Fibroblast of skin of left quadriceps (primary cell): ENCODE measurements at places on chromosomes 5 and 9.

- no peak for DNase-seq
Observed at GRCh38 chr9:35856882-35857281, 13.3 kb downstream of the OR13J1 start.

- no peak for DNase-seq
Observed at GRCh38 chr9:136259517-136259813, 13.9 kb upstream of the QSOX2 start.

GRCh38 chr9:124365036-124365435, 50.2 kb downstream of the PSMB7 start:
- DNase-seq = no peak

DNA sequence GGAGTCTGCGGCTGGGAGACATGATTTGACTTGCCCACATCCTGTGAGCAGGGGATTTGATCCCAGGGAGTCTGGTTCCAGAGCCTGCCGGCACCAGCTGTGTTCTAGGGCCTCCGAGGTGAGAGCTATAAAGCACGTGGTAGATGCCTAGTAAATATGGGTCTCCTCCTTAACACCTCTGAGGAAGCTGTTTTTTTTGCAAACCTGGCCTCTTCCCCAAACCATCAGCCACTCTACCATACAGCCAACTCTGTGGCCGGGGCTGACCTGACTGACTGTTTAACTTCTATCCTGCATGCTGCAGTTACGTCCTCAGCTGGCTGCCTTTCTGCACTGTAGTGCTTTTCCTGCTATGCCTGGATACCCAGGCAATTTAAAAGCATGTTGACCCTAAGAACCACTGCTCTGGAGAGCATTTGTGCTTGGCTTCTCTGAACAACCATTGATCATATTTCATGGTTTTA, 220.5 kb downstream of the SLIT3 start:
- no peak for DNase-seq
